ENCODE measurements at places on chromosomes 5 and 9.

GRCh38 chr9:135468854-135469521, 10.6 kb upstream of the PPP1R26 start:
- peak; percentile 43 for DNase-seq

- DNase-seq, result no peak
These were observed 427 bp downstream of the SERINC5 start for GRCh38 chr5:80255431-80255810.

DNA sequence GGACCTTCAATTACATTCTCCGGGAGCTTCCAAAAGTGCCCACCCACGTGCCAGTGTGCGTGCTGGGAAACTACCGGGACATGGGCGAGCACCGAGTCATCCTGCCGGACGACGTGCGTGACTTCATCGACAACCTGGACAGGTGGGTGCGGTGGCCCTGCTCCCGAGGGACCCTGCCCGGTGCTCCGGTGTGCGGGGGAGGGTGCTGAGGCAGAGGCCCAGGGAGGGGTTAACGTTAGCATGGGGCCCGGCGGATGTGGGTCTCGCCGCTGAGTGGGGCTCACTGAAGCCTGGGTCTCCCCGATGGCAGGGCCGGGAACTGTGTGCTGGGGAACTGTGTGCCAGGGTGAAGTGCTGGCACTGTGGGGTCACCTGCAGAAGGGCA, 10.6 kb upstream of the AJM1 start:
- DNase-seq, result no peak

GRCh38 chr9:20032413-20033006, 243.7 kb upstream of the SLC24A2 start:
- no peak for DNase-seq

DNA sequence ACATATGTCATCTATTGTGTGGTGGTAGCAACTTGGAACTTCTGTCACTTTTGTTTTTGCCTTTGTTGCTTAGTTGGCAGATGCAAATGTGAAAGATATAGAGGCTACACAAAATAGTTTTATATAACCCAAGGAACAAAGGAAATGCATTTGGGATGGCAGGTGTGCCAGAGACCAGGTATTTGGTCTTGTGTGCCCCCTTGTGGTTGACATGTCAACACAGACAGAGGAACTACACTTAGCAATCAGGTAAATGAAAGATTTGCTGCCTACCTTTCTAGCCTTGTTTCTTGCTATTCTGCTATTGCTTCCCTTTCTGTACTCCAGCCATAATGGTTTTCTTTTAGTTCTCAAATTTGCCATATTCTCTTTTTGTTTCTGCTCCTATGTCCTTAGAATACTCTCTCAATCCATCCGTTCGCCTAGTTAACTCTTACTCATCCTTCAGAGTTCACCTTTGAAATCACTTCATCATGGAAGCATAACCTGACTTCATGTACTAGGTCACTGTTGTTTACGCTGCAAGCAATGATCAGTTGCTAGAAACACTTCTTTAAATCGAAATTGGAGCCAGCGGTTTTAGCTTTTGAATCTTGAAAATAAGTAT, 119.5 kb downstream of the TRPM3 start:
- peak; percentile 0 for DNase-seq

- no peak for DNase-seq
These were observed 245.7 kb upstream of the ELAVL2 start for GRCh38 chr9:24071716-24072115.

GRCh38 chr5:76818844-76819831, at the start of gene F2RL1:
F2RL1 (plus strand) TSS chr5:76819030; CDS start chr5:76819183, 153 bp downstream.
- DNase-seq, result no peak

DNA sequence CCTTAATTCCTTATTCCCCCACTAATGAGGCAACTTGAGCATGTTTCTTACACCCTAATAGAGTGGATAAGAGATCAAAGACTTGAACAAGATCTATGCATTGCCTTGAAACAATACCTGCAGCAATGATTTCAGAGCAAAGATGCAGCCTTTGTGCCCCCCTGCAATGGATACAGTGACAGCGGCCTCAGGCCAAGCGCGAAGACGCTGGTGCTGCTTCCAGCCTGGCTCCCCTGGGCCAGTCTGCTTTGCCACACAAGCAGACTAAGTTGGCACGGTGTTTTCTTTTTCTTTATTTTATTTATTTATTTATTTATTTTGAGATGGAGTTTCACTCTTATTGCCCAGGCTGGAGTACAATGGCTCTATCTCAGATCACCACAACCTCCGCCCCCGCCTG, 179.8 kb upstream of the S1PR3 start:
- no peak for DNase-seq

GRCh38 chr5:175202463-175203068, 241.4 kb downstream of the DRD1 start:
- no peak for DNase-seq

- no peak for DNase-seq
These were observed 128.9 kb downstream of the ALDH1A1 start for GRCh38 chr9:72823971-72824370.

DNA sequence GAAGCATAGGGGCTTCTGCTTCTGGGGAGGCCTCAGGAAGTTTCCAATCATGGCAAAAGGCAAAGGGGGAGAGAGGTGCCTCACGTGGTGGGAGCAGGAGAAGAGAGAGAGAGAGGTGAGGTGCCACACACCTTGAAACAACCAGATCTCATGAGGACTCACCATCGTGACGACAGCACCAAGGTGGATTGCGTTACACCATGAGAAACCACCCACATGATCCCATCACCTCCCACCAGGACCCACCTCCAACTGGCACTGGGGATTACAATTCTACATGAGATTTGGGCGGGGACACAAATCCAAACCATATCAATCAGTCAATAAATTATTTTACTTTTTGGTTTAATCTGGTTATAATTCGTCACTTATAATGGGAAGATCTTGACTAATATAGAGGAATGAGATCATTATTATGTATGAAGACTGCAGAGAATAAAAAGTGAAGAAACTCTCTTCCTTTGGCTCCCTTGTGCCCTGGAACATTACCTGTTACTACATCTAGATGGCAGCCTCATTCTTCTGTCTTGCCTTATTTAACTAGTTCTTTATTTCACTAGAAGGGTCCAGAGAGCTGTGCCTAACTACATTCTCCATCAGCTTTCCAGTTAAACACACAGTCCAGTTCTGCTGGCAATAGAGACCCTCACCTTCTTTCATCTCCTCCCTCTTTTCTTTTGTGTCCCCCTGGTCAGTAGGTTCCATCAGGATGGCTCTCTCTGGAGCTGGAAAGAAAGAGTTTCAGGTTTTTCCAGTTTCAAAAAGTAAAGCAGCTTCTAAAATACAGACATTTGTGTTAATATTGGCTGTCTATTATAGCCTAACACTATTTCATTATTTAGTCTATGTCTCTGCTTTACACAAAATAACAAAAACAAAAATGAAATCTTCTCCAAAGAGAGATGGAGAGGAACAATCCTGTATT, 21.7 kb upstream of the SPINK7 start:
- no peak for DNase-seq

DNA sequence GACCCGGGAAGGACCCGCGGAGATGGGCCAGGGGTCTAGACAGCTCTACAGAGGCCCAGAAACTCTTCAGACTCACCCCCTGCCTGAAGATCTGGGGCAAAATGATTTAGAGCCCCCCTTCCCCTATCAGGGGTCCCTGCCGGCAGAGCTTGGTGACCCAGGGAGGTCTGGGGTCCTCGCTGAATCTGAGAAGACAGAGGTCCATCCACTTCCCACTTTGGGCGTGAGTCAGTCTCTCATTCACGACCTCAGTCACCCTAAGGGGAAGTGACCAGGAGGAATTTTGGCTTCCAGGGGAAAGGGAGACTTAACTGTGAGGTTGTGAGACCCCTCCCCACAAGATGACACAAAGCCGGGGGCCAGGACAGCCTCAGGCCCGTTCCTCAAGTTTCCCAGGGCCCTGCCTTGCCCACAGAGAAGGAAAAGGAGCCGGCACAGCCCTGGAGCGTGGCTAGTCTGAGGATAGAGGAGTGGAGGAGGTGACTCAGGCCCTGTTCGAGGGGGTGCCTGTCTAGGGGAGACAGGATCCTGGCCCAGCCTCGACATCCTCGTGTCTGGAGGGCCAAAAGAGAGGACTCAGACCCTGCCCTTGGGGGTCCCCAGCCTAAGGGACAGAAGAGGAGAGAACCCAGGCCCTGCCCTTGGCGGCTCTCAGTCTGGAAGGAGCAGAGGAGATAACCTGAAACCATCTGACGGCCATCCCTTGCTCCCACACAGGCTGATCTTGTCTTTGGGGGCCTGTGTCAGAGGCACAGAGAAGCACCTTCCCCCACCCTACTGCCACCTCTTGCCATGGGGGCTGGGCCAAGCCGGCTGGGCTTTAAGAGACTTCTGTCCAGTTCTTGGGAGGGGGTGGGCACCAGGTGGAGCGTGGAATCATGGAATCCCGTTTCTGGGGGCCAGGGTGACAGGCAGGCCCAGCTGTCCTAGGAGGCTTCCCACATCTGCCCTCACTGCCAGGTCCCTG, 889 bp downstream of the PDLIM4 start:
- DNase-seq, result no peak

DNA sequence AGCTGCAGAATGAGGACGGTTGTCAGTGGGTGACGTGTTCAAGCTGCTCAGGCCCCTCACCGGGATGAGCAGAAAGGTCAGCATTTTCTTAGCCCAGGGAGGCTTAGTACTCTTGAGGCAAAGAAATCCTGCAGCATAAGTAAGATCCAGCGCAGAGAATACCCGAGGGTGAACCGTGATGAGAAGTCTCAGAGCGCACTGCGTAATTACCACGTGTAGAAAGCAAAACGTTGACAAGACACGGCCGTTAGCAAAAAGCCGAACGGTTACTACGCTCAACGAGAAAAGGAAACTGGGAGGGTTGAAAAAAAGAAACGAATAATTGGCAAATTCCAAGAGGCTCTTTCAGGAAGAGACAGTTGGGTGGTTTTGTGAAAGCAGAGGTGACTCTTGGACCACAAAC, 104.0 kb downstream of the COL23A1 start:
- DNase-seq, result no peak

GRCh38 chr5:35477321-35477720, 140.3 kb upstream of the SPEF2 start:
- DNase-seq, result no peak

GRCh38 chr9:84583866-84584265, 85.7 kb upstream of the NTRK2 start:
- DNase-seq, result no peak

DNA sequence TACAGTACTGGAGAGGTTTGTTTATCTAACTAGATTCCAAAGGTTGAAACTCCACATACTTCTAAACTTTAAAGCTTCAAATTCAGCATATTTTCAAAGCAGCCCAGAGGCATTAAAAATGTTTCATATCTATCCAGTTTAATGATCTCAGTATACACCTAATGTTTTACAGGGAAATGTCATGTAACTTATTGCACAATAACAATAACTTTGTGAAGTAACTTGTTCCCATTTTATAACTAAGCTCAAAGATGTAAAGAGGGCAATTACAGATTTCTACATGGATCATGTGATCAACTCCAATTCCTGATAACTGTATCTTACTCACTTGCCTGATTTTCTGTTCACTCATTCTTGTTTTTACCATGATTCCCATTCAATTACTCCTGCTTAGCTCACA, 610.0 kb downstream of the TAF11L14 start:
- no peak for DNase-seq

GRCh38 chr5:67066815-67067214, 129.8 kb downstream of the CD180 start:
- DNase-seq, result no peak

DNA sequence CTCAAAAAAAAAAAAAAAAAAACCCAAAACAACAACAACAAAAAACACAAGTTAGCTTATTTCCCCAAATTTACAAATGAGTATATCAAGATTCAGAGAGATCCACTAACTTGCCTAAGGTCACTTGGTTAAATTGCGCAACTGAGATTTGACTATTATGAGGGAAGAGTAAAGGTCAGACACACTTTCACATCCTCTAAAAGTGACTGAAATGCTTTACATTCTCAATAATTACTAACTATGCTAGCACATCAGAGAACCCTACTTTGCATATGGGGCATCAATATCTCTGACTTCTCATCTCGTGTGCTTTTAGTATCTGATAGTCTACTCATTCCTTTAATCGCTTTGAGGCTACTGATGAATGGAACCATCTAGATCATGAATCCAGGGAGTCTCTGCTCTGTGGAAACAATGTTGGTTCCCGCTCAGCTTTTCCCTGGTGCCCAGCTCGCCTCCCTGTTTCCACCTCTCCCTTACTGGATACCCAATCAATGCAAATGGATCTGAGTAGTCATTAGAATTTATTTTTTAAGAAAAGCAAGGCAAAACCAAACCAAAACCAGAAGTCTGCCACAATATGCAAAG, 182.1 kb upstream of the TRIM32 start:
- DNase-seq, result no peak

- no peak for DNase-seq
These were observed 186.8 kb downstream of the PALM2AKAP2 start for GRCh38 chr9:109966643-109967368.

- no peak for DNase-seq
These were observed 23.4 kb downstream of the ANXA6 start for GRCh38 chr5:151134228-151134627.

GRCh38 chr5:64796301-64796700, 27.6 kb downstream of the CWC27 start:
- no peak for DNase-seq

GRCh38 chr5:156473269-156473908, 146.4 kb downstream of the SGCD start:
- DNase-seq, result no peak

GRCh38 chr9:4024281-4024777, 275.5 kb downstream of the GLIS3 start:
- no peak for DNase-seq

DNA sequence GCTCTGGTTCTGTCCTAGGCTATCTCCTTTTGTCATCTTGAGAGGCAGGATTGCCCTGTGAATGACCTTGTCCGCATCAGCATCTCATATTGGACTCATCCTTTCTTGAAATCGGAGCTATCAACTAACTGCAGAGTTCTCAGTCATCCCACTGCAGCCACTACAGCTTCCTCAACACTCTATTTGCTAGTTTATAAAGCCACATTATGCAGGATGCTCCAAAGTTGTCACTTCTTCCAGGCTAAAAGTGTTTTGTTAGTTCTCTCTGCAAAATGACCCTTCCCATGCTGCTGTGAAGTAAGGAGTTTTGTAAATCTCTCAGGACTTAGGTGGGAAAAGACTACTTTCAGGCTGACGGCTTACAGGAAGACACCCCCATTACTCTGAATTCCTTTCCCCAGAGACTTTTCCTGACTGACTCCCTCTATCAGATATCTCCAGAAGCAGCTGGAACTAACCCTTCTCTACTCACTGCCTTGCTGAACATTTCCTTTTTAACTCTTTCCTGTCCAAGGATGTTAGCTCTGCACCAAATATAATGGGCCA, 257.6 kb downstream of the NFIB start:
- no peak for DNase-seq

DNA sequence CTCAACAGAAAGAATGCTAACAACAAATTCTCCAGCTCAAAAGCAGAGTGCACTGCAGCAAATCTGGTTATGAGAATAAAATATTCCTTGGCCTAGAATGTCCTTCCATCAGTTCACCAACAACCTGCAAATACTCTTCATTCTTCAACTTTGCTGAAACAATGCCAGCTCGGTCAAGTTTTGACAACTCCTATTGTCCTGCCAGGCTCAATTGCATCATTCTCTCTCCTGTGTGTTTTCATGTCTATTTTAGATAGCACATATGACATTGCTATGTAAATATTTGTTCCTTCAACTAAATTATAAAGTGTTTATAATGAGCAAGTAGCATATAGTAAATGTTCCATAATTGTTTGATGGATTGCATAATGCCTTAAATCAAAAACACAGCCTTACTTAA, 463.8 kb downstream of the TLE1 start:
- DNase-seq, result no peak

GRCh38 chr9:95032580-95033341, 284.7 kb downstream of the FANCC start:
- DNase-seq, result no peak

GRCh38 chr9:104747245-104747564, 278 bp upstream of the NIPSNAP3A start:
- DNase-seq, result no peak

GRCh38 chr9:71929791-71930440, 18.5 kb downstream of the C9orf85 start:
- no peak for DNase-seq

Measured in stimulated activated CD4-positive, alpha-beta T cell treated with anti-CD3 and anti-CD28 coated beads, TNF-alpha, amount 100 ng/mL, for 48 hours (primary cell).